Activated CD4-positive, alpha-beta T cell treated with anti-CD3 and anti-CD28 coated beads for 48 hours (primary cell): ENCODE measurements at places on chromosomes 3 and 15.

DNA sequence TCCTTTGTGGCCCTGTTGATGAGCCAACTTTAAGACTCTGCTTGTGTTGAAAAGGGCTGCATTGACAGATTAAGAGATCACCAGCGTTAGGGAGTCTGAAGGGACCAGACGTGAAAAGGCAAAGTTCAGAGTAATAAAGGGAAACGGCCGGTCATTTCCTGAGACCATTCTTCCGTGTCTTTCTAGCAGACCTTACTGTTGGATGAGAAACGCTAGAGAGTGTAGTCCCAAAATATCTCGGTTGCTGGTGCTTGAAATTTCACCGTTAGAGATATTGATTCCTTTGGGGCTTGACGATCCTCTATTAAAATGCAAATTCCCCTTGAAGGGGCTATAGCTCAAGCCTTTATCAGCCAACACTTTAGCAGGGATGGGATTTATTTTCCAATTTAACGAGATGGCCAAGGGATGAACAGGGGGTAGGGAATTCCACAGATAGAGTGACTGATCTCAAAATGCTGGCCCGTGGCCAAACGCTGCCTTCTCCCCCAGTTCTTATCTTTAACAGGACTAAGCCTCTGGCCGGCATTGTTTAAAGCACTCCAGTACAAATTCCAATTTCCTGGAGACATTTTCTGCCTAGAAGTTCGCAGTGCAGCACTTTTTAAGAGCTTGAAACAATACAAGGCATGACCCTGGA, 250.4 kb downstream of the TJP1 start:
- DNase-seq = no peak

- DNase-seq = no peak
Measured at GRCh38 chr3:158571969-158572765, 1.2 kb downstream of the MLF1 start.

DNA sequence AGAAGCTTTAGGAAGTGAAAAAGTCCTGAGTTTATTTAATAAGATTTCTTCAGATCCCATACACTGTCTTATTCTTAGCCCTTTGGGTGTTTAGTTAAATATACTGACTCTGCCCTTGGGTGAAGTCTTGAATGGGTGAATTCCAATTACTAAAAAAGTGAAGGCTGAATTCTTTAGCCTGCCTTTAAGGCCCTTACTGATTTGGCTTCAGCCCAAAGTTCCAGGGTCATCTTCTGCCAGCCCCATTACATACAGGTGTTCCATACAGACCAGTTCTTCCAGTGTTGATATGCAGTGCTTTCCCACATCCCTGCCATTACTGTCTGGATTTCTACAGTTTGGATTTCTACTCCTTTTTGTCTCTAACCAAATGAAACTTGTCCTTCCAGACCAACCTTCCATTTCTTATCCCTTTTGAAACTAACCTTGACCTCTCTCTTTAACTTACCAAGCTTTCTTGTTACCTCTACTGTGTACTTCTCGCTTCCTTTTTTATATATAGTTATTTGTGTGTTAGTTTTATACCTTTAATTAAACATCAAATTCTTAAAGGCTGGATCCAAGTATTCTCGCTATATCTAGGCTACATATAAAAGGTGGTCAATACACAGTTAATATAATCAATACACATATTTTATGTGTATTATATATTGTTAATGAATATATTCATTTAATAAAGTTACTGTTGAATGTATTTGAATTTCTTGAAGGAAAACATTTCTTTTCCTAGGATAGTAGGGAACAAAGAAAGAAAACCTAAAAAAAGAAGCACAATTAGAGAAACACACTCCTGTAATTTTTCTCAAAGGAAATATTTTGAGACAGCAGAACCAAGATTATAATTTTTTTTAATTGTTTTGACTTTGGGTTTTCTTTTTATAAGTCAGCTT, 15.0 kb downstream of the MBNL1 start:
- no peak for DNase-seq

- no peak for DNase-seq
Measured at GRCh38 chr3:157868196-157868595, 238.0 kb downstream of the SHOX2 start.

GRCh38 chr3:53180305-53181023, 19.5 kb downstream of the PRKCD start:
- DNase-seq = no peak

DNA sequence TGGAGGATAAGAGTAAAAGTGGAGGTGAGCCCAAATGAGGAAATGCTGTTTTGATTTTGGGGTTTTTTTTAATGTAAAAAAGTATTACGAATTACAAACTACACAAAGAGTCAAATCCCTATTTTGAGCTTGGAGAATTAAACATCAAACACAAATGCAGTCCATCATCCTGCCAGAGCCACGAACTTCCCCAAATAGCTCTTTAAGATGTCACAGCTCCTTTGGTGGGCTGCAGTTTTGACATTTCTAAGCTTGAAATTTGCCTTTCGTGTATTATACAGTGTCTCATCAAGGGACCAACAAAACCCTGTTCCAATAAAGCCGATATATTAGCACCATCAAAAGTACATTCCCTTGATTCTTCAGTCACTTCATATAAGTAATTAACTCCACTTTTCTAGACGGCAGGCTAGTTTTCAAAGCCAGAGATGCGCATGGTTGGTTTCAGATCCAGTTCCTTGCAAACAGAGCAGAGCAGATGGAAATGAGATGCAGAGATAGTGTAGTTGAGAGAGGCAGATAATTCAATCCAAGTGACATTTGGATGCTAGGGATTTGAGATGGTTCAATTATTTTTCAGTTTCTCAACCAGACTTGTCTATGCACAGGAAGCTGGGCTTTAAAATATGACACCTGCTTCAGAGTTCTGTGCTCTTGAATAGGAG, 580.9 kb downstream of the EDEM1 start:
- DNase-seq = no peak

DNA sequence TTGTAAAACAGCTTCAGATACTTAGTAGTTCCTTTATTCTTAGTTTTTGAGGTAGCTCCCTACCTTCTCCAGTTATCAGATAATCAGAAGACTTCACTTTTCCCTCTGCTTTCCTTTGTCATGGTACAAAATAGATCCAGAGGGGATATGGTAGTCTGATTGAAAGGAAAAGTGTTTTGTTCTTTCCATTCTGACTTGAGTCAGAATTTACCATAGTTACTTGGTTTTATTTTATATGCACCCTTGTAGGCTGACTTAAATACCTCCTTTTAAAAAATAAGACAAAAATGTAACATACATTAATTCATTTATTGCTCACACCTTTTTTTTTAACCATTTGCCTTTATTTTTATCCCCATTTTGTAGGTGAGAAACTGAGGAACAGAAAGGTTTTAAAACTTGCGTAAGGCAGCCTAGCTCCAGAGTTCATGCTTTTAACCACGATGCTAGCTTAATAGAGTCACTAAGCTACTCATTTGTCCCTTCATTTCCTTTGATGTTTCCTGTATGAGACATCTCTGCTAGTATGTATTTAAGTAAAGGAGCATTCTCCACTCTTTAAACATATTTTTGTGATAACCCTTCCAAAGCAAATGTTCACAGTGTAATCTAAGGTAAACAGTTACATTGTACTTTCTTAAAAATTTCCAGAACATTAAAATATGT, 187.5 kb downstream of the KLHL25 start:
- no peak for DNase-seq

DNA sequence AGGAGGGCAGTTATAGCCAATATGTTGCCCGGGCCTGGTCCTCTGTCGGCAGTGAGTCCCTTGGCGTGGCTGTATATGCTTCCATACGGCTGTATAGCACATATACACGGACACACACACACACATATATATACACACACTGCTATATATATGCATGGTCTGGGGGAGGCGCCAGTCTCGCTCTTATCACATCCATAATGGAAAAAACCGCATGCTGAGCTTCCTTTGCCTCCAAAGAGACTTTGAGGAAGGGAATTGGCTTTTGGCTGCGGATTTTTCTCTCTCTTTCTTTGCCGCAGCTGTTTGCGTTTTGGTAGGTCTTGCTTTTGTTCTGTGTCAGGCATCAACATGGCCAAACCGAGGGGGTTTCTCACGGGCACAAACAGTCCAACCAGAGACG, 11.3 kb upstream of the TMEM115 start:
- DNase-seq = no peak

DNA sequence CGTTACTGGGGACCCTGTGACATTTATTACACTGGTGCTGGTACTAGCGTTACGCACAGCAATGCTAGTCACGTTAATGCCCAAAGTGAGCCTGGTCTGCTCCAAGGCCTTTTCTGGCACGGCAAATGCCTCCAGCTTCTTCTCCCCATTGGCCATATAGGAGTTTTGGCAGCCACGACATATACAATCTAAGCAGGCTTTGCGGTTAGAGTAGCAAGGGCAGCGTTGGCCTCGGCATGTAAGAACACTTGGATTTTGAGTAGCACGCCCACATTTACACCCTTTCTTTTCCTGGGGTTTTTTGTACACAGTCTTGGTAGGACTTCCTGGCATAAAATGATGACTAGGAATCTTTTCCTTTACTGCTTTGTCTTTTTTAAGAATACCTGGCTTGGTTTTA, 44.9 kb downstream of the MSL2 start:
- DNase-seq = no peak

GRCh38 chr15:74170875-74171578, 2.5 kb upstream of the ISLR start:
- no peak for DNase-seq

GRCh38 chr3:20912406-20912805, 726.4 kb upstream of the SGO1 start:
- no peak for DNase-seq
